ENCODE measurements at places on chromosomes 1 and 21.

- DNase-seq, result no peak
Measured at GRCh38 chr21:34576041-34576511, 38.8 kb downstream of the RCAN1 start.

DNA sequence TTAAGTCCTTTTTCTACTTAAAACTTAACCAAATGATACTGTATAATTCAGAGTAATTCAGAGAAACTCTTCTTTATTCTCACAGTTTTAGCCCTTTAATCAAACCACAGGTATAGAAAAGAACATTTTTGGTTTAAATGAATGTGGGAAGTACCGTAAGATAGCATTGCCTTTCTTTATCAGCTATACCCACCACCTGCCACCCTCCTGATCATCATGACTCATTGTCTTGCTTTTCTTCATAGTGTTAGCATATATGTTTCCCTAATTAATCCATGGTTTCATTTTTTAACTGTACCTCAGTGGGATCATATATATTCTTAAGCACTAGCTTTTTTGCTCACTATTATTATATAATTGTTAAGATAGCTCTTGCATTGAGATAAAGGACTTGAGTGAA is 27.5 kb upstream of the ANGPTL1 start:
- no peak for DNase-seq

DNA sequence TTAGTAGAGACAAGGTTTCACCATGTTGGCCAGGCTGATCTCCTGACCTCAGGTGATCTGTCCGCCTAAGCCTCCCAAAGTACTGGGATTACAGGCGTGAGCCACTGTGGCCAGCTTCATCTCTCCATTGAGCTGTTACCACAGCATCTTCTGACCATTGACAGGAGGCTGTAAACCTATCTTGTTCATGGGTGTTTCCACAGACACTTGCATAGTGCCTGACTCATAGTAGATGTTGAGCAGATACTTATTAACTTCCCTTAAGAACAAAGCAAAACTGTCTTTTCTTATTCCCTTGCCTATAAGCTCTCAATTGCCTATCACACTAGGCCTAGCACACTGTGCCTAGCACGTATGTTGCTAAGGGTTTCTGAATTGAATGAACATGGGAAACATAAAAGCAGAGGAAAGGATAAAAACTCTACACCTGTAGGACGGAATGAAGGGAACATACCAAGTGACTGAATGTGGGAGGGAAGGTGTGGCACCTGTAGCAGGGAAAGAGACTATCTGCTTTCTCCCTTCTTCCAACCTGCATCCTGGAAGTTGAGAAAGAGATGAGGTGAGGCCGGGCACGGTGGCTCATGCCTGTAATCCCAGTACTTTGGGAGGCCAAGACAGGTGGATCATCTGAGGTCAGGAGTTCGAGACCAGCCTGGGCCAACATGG is 1.2 kb upstream of the C1orf54 start:
- no peak for DNase-seq

- no peak for DNase-seq
Measured at GRCh38 chr1:158118713-158119402, 61.8 kb upstream of the CD1D start.

DNA sequence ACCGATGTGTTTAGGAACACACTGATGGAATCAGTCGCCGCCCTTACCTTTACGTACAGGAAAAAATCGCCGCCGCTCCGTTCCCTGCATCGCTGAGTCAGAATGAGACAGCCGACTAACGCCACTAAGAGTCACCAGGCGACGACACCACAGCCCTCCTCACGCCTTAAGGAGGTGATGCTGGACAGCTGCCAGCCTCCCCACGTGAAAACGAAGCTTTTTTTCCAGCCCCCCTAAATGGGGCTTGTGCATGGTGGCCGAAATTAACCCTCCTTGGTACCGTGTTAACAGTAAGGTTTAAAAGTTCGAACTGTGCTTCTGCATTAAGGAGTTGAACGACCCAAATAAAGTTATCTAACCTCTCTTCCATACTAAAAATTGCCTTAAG is 511 bp downstream of the DNTTIP2 start:
- no peak for DNase-seq

- DNase-seq, result no peak
Measured at GRCh38 chr1:45116340-45116739, 90.1 kb downstream of the ZSWIM5 start.

GRCh38 chr1:40020447-40021085 is 20.0 kb upstream of the CAP1 start:
- DNase-seq, result no peak

All from GF-D8 (cell line).